GOT3 (cell line): ENCODE measurements at places on chromosomes 2 and 18.

DNA sequence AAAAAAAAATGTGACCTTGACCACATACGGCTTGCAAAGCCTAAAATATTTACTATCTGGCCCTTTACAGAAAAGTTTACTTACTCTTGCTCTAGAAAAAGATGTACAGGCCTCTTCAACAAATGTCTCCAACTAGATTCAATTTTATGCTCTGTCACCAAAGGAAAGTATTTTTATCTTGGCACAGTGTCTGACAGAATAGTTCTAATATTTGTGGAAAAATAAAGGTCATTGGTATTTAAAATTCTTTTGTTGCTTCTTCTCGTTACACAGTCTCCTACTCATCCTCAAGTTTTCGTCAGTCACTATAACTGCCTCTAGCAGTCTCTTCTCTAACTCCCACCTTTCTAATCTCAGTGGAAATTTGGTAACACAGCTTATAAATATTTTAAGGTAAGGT, 1.4 kb downstream of the RBKS start:
- no peak for DNase-seq

- DNase-seq = no peak
These were observed 205.5 kb downstream of the FBXO15 start for GRCh38 chr18:73942081-73942625.

DNA sequence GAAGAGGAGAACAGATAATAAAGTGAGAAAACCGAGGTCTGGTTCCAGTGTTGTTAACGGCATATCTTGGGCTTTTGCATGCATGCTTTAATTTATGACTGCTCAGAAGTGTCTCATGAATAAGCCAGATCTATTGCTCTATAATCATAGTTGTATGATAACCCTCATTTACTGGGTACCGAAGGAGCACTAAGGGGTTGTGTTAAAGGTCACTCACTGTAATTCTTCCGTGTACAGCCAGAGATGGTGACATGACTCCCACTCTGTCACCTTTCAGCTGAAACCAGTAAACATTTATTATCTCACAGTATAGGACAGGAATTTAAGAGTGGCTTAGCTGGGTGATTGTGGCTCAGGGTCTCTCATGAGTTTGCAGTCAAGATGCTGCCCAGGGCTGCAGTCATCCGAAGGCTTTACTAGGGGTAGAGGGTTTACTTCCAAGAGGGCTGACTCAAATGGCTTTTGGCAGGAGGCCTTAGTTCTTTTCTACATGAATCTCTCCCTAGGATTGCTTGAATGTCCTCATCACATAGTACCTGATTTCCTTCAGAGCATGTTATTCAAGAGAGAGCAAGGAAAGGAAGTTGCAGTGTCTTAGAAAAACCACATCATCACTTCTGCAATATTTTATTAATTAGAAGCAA, 107.0 kb downstream of the NAB1 start:
- no peak for DNase-seq

GRCh38 chr2:100073110-100073509, 69.3 kb downstream of the AFF3 start:
- no peak for DNase-seq

DNA sequence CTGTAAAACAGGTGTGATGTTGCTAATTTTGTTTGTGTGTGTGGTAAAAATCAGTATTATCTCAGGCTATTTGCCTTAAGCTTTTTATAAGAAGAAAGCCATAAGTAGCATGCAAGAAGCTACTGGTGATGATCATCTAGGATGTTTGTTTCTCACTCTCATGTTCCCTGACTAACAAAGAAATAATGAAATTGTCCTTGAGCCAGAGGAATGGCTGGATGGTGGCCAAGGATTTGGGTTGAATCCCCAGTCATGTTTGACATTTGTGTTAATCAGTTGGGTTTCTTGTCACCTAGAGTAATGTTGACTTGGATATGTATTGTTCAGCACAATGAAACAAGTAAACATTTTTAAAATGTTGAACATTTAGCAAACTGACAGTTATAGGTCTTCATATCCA, 496.8 kb upstream of the ZEB2 start:
- DNase-seq = no peak

GRCh38 chr18:13147130-13147529, 71.4 kb upstream of the LDLRAD4 start:
- DNase-seq = no peak

- DNase-seq = no peak
These were observed 28.3 kb upstream of the TOGARAM2 start for GRCh38 chr2:28952836-28953211.

- no peak for DNase-seq
These were observed 201.0 kb downstream of the PMAIP1 start for GRCh38 chr18:60100778-60101177.

- DNase-seq = no peak
These were observed 72.5 kb upstream of the HDAC4 start for GRCh38 chr2:239473211-239473805.

DNA sequence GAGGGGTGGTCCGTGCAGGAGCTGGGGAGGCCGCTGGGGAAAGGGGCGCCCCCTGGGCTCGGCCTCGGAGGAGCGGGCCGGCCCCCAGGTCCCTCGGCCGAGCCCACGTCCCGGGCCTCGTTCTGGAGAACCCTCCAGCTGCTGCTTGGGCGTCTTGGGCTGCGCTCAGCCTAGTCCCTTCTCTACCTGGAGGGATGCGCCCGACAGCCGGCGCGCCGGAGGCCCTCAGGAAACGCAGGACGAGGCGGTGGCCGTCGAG, 293 bp upstream of the D2HGDH start:
- no peak for DNase-seq

GRCh38 chr18:12515550-12515949, 107.8 kb downstream of the PRELID3A start:
- no peak for DNase-seq

- no peak for DNase-seq
These were observed 24.6 kb upstream of the DNAH6 start for GRCh38 chr2:84491741-84492140.

- no peak for DNase-seq
These were observed 391.7 kb upstream of the CYRIA start for GRCh38 chr2:17057109-17058017.
